BJ (cell line): ENCODE measurements at places on chromosomes 13 and 19.

GRCh38 chr19:1069009-1069779 lies 2.2 kb downstream of the ARHGAP45 start:
- DNase-seq, result no peak

DNA sequence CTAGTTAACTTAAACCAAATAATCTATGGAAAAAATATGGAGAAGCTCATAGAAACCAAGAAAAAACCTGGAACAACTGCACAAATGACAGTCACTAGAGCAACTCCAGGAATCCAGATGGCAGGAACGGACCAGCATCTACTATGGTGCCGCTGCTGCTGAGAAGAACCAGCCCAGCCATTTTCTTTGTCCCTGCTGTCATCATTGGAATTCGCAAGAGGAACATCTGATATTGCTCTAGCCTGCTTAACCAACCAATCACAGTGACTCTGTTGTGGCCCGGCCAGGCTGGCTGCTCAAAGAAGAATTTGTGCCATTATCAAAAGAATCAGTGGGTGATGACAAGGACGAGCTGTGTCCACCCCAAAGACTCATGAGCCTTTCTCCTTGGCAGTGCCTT lies 33.1 kb upstream of the CEBPA start:
- DNase-seq, result no peak

DNA sequence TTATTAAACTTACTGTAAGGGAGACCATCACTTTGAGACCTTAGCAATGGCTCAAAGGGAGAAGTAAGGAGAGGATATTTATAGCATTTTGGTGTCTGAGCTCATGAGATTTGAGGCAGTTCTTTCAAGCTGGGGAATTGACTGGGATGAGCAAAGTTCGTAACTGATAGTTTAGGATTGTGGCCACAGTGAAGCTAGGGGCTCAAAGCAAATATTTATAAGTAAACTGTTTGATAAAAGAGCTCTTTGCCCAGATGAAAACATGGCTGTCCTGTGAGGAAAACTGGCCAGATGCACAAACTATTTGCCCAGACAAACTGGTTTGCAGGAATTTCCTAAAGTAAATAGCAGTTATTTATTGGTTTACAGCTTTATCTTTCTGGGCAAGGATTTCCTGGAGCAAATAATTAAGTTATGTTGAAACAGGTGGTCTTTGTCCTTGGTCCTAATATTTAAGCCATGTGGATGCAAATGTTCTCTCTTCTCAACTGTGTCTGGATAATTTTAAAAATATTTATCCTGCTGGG lies 59.7 kb upstream of the TMTC4 start:
- no peak for DNase-seq

DNA sequence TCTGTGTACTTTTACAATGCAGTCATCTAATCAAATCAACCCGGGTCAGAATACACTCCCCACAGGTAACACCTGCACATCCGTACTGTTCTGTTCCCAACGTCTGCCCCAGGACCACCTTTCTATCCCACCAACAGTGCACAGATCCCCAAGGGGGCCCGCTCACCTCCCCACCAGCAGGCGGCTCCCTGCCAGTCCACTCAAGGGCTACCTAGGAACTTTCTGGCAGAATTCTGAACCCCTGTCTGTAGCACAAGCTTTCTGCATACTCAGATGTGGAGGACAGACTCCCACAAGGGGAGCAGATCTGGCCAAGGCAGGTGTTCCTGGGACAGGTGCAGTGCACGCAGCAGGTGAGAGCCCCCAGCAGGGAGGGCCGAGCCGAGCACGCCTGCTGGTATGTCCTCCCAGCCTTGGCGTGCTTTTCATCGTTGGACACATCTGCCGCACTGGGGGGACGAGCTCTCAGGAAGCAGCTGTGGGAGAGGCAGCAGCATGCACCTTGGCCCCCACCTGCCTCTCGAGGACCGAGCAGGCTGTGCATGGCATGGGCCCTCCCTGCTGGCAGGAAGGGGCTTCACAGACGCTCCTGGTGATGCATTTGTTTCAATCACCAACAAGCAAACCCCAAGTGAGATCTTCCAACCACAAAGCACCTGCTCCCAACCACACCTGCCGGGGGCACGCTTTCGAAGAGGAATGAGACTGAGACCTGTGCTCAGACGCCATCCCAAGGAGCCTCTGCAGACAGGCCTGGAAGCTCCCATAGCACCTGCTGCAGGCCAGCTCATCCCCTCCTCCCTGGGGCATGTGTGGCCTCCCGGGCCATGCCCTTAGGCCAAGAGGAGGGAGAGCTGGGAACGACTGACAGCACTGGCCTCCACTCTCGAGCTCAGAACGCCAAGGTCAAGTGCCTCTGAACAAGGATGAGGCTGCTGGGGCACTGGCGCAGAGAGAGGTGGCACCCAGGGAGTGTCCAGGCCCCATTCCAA lies 35.9 kb downstream of the RAB20 start:
- no peak for DNase-seq

GRCh38 chr19:45439190-45439568 lies 15.5 kb upstream of the ERCC1 start:
- no peak for DNase-seq

DNA sequence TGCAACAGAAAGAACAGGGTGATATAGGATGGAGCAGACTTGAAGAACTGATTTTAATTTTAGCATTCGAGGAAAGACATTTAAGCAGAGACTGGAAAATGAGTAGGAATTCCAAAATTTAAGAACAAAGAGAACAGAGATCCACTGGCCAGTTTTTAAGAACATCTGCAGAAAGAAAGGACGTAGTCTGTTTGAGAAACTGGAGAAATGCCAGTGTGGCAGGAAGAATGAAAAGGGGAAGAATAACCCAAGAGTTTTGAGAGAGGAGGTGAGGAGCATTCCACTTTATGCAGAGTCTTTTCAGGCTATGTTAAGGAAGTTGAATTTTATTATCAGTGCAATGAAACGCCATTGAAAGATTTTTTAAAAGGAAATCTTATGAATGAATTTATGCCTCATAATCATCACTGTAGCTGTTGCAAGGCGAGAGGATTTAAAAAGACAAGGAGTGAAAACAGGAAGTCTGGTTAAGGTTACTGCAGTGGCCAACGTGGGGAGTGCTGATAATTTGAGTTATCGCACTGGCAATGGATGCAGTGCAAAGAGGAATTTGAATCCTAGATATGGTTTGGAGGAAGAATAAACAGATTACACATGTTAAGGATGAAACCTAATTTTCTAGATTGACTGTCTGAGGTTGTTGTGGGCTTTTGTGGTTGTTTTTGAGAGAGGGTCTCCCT lies 253.8 kb downstream of the DACH1 start:
- no peak for DNase-seq

DNA sequence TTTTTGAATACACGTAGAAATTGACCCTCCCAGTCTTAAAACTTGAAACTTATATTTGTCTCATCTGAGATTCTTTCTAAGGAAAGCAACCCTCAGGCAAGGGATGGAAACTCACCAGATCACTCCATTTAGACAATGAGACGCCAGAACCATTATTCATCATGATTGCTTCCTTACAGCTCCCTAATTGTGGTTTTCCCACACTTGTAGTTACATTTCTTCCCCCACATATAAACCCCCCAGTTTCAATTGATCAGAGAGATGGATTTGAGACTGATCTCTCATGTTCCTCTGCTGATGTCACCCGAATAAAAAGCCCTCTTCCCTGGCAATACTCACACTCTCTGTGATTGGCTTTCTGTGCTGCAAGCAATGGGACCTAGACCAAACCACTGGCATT lies 197.9 kb upstream of the STARD13 start:
- no peak for DNase-seq

DNA sequence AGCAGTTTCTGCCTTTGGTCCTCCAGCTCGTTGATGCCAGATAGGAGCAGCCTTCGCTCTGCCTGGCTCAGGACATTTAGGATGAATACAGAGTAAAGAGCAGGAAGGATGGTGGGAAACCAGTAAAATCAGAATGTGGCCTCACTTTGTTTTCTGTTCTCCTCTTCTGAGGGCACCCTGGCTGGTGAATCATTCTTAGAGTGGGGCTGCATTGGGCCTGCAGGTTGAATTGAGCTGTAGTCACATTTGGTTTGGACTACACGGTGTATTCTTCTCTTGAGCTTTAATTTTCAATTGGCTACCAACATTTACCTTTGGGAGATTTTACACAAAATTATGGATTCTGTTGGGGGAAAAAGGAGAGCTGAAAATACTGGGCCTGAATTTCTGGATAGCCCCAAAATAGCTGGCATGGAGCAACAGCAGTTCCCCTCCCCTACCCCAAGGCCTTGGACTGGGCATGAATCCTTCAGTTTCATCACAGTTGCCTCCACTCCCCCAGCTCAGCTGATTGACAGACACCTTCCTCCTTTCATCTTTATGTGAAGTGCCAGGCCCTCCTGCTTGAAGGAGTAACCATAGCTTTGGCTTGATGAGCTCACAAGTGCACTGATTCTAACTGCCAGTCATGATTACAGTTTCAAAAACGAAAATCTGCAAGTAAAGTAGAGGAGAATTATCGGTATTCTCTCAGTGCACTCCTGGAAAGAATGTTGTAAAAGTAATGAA lies 24.3 kb downstream of the ERCC5 start:
- no peak for DNase-seq

- DNase-seq, result no peak
Measured at GRCh38 chr19:27822336-27822735, 1390.6 kb downstream of the UQCRFS1 start.

DNA sequence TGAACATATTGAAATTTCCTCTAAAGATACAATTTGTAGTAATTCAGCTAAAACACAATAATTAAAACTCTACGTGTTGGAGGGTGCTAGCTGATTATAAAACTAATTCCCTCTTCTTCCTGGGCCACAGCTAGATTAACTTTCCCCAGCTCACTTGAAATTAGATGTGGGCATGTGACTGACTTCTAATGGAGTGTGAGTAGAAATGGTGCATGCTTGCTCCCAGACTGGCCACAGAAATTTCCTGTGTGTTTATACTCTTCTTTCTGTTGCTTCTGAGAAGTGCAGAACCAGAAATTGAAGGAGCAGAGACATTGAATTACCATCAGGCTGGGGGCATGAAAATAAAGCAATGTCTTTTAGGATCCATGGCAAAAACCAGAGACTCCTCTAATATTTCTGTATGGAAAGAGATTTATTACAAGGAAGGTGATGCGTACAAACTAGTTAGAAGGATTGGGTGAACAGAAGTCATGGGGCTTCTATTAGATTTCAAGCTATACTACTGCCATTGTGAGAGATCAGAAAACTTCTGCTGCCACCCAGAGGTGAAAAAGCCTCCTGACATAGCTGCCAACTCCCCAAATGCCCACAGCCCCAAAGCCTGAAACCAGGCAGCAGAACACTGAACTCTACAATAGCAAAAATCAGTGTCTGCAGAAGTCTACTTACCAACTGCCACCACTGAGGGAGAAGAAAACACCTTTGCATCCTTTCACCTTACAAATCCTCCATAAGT lies 379.2 kb upstream of the MIR17HG start:
- DNase-seq, result no peak

- no peak for DNase-seq
Measured at GRCh38 chr19:33690378-33691029, 68.8 kb downstream of the CHST8 start.
